ENCODE measurements at places on chromosomes 3 and 15. TPM values are rescaled to one million over a fixed set of nuclear protein-coding genes. Genes with fewer than 3 reads are reported as not detected.

DNA sequence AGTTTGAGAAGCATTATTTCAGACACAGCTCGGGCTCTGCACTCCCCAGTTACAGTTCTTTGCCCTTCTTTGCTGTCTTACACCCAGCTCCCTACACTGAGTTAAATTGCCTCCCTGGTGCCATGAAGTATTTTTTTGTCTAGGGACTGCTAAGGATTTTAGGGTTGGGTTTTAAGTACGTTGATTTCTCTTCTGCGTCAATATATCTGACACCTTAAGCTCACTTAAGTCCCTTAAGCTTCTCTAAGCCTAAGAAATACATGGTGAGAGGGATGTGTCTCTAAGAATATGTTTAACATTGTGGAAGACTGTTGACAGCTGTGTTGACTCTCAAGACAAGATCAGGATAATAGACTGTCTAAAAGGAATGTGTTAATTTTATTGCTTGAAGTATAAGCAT is 400.5 kb downstream of the PTPRG start:
- H3K27ac ChIP-seq: no peak overlapping the region
- no peaks in the 10 kb centered on the region for H3K36me3 ChIP-seq
- H3K4me3 ChIP-seq: no peak overlapping the region
- no peak for DNase-seq
- H3K4me1 ChIP-seq: peaks cover 6% of the 10 kb centered on the region

DNA sequence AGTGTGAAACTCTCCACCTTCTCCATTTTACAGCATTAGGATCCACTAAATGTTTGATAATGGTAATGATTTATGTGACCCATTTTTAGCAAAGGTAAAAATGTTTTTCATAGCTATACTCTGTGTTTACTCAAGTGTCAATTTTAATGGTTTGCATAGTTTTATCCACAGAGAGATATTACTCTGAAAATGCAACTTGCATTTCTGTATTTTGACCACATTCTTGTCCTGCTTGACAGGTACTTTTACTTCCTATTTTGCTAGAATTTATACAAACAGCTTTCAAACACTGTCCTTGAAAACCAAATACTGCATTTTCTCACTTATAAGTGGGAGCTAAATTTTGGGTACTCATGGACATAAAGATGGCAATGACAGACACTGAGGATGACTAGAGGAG is 62.9 kb downstream of the SERPINI1 start:
- H3K27ac ChIP-seq: no peak overlapping the region
- H3K36me3 ChIP-seq: no peaks in the 10 kb centered on the region
- H3K4me3 ChIP-seq: no peak overlapping the region
- no peak for DNase-seq
- H3K4me1 ChIP-seq: no peaks in the 10 kb centered on the region

The NGLY1 gene
- 22.8 TPM for total RNA-seq

The GOLGA6L7 gene
- not detected for total RNA-seq
